NCI-H1105 (cell line): ENCODE measurements at places on chromosomes 1 and 21.
A peak's percentile ranks its signal among the peaks of the same experiment; 100 is the strongest.

- no peak for DNase-seq
Observed at GRCh38 chr1:65691152-65691900, 101.4 kb upstream of the PDE4B start.

DNA sequence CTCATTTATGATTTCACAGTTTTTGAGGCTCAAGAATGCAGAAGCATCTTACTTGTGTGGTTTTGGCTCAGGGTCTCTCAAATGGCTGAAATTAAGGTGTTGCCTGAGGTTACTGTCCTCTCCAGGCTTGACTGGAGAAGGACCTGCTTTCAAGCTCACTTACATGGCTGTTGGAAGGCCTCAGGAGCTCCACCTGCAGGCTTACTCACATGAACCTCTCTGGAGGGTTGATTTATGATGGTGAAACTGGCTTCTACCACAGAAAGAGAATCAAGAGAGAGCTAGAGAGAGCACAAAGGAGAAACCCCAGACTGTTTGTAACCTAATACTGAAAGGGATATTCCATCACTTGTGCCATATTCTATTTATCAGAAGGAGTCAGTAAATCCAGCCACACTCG, 6.2 kb upstream of the KCNK2 start:
- DNase-seq: no peak

GRCh38 chr1:9455487-9456234, 83.6 kb upstream of the SLC25A33 start:
- peak; percentile 12 for DNase-seq

DNA sequence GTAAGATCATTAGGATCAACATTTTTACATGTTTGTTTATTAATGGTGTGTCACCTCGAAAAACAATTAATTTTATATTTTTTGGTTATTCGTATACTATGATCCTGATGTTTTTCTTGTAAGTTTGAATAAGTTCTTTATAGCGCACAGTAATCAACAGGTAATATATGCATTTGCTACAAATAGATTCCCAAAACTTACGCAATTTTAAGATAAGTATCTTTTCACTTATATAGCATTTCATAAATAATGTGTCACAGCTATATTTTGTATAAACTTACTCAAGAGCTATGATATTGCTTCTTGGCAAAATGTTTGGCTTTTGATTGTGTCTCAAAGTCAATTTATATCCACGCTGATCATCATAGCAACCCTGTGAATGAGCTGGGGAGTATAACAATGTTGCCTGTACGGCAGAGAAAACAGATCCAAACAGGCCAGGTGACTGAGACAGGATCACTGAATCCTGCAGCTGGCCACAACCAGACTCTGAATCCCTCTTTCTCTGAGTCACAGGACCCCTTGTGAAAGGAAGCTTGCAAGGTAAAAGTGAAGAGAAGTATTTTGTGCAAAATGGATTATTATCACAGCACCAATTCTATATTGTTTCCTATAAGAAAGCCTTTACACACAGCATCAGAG, 48.6 kb downstream of the GNG12 start:
- DNase-seq: no peak

DNA sequence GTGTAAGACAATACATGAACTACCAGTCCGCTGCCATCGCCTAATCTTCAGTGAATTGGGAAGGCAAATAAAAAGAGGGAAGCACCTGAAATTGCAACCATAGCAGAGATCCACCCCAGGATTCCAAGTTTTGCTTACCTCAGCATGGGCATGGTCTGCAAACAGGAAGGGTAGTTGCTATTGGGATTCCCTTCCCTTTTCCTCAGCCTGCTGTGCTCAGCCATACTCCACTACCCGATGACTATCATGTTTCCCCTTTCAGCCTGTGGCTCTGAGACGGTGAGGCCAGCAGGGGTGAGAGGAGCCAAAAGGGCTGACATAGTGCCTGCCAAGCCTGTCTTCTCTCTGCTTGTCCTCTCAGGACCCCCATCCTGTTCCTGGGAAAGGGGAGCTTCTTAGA, 64.2 kb downstream of the GPR137B start:
- DNase-seq: no peak

- DNase-seq: no peak
Observed at GRCh38 chr1:1624443-1625403, 7.2 kb upstream of the MMP23B start.

GRCh38 chr1:1598051-1598719, 1.8 kb downstream of the FNDC10 start:
- DNase-seq: no peak

GRCh38 chr1:224525411-224526040, 90.6 kb upstream of the CNIH3 start:
- DNase-seq: no peak

- no peak for DNase-seq
Observed at GRCh38 chr1:33548319-33548718, 75.9 kb downstream of the ZSCAN20 start.

DNA sequence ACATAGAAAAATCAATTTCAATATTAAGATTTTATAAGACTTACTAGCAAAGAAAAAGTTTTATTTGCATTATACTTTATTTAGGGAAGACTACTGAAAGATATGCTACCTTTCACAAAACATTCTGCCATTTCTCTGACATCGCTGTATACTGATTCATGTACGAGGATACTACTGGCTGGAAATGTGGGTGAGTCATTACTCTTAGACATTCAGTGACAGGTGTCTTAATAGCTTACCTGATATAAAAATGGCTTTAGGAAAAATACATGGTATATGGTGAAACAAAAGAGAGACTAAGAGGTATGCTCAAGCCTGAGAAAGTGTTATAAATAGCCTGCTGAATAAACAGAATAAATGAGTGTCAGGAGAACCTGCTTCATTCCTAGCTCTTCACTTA, 73.0 kb upstream of the EXO1 start:
- no peak for DNase-seq

DNA sequence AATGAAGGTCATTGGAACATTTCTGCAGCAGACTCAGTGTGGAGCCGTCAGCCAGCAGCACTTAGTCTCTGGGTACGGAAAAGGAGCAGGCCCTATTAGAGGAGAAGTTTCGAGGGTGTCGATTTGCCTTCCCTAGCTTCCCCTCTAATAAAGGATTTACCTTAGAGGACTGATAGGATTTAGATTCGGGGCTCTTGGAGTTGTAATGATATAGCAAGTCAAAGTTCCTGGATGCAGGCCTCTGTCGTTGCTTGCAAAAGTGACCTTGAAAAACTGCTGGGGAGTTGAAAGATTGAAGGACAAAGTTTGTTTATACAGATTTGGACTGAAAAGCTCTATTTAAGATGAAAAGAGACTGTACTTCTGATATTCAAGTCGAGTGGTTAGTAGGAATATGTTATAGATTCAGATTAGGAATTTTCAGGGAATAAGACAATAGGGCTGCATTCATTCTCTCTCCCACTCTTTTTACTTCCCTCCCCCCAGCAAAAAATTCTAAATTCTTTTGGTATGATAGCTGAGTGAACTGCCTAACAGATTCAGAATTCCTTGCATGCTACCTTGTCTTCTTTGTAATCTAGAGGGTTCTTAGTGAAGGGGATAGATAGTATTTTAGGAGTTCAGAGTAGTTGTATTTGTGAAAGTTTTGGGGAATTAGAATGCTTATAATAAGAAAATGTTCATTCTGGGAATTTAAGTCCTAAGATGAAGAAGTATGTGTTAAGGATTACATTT, 19.2 kb downstream of the NFYC start:
- DNase-seq: no peak

DNA sequence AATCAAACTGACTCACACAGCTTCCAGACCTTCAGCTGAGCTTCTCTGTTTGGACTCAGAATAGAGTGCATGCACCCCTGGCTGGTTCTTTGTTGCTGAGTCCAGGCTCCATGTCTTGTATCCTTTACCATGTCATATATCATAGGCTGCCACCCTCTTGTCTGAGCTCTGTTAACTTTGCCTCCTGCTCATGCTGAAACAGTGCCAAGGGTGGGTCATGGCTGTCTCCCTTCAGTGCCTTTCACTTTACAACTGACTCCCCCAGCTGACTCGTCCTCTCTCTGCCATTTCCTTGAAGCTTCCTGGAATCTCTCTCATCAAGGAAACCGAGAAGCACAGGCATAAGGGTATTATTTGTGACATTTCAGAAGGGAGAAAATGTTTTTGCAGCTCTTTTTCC, 885.3 kb downstream of the TTLL7 start:
- DNase-seq: no peak

DNA sequence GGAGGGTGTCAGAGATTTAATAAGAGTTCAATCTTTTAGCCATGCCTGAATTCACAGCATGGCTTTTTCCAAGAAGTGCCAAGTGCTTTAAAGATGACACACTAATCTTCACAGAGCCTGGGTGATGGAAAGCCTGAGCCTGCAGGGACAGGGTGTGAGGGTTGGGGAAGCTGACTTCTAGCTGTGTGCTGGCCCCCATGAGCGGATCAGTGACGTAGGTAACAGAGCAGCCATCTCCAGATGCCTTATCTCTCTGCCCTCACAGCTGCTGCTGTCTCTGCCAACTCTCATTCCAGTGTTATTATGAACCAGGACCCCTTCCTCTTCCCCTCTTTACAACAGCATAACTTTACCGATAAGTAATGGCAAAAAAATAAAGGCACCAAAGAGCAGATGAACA, 30.6 kb downstream of the FAM78B start:
- no peak for DNase-seq

DNA sequence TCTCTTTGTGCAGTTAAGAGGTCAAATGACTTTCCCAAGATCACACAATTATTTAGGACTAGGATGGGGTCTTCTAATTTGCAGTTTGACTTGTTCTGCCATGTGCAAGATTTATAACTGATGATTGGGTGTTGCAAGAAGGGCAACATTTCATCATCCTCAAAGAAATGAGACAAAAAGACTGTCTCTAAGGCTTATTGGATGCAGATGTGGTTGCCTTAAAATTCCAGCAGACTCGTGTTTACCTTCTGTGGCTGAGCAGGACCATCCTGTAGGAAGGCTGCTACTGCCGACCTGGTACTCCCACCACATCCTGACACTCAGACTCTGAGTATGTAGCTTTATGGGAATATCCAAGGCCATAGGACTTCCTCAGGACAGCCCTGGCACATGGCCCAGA, 99.9 kb upstream of the SGIP1 start:
- no peak for DNase-seq

GRCh38 chr1:74324684-74325448, 89.7 kb downstream of the TNNI3K start:
- DNase-seq: no peak

- DNase-seq: no peak
Observed at GRCh38 chr1:109083923-109084322, 6.6 kb upstream of the TMEM167B start.
